Activated CD8-positive, alpha-beta memory T cell treated with anti-CD3 and anti-CD28 coated beads, Interleukin-2, amount 10 ng/mL, durations not matched to agents 7 days and 5 days (primary cell): ENCODE measurements at places on chromosomes 7 and 10. TPM values are rescaled to one million over a fixed set of nuclear protein-coding genes. Genes with fewer than 3 reads are reported as not detected.

- DNase-seq = no peak
Measured at GRCh38 chr7:91767820-91768219, 112.7 kb downstream of the MTERF1 start.

GRCh38 chr7:89451911-89452310 lies 656.4 kb upstream of the TEX47 start:
- DNase-seq = no peak

GRCh38 chr7:40885503-40885902 lies 750.7 kb downstream of the SUGCT start:
- DNase-seq = no peak

DNA sequence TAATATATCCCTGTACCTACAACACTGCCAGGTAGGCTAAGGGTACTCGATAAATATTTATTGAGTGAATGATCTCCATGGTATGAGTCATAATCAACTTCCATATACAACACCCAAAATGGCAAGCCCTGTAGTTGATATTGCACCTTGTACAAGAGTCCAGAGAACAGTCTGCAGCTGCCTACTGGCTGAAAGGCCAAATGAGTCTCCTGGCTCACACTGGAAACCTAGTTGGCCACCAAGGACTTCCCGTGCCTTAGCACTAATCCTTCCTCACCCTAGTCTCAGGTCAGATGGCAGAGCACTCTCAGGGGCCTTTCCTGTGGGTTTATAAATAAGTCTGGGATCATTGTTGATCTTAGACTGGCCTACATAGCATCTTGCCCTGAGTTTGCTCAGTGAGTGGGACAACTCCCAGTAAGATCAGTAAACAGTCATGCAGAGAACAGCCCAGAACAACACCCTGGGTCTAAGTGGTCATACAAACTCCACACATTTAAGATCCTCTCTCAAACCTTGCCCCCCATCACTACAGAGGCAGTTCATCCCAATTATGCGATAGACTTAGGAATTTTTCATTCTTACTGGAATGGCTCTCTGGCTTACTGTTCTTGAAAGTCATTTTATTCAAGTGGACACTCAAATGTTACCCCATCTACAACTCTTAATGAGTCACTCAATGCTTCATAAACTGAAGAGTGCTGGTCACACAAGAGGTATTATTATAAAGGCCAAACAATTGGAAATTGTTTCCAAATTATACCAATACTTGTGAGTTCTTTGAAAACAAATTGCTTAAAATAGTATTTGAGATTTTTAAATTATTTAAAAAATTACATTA lies 14.7 kb upstream of the SLC16A9 start:
- no peak for DNase-seq

- no peak for DNase-seq
Measured at GRCh38 chr7:40923626-40924025, 779.3 kb downstream of the INHBA start.

Gene CAV2
- total RNA-seq = 0.26 TPM

DNA sequence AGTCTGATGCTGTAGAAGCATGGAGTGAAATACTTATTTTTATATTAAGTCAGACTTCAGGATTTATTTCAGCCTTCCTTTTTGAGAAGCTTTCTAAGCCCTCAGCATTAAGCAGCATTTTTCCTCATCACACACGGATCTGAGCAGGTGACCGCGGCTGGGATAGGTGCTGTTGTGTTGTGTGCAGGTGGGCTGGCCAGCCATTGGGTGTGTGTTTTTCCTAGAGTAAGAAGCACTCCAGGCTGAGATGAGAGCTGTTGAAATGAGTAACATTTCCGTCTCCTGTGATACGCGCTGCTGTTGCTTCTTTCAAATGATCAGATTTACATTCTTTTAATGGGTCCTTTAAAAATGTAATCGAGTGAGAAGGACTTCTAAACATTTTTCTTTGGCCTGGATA lies 63.9 kb downstream of the INSYN2A start:
- DNase-seq = no peak

GRCh38 chr7:47335557-47336471 lies 246.1 kb downstream of the TNS3 start:
- DNase-seq = no peak

Gene ZYX
- 173 TPM for total RNA-seq

DNA sequence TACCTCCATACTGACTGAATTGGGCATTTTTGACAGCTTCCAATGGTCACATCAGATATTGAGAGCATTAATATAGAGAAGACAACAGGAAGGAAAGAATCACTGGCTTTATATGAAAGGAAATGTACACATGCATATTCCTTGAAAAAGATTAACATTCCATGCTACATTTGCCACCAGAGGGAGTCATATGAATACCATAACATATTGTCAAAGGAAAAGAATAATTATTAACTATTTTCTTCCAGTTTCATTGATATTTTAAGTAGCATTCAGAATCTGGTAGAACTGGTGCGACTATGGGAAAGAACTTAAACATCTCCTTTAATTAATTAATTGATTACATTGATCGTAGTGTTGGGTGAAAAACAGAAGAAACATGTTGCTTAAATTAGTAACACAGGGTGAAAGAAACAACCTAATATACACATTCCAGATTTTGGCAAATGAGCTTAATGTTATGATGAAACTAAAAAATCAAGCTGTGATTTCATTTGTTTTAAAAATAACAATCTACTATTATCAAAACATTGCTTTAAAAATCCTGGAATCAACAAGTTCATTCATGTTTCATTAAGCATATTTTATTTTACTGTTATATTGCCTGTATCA lies 71.5 kb downstream of the GPR85 start:
- no peak for DNase-seq

DNA sequence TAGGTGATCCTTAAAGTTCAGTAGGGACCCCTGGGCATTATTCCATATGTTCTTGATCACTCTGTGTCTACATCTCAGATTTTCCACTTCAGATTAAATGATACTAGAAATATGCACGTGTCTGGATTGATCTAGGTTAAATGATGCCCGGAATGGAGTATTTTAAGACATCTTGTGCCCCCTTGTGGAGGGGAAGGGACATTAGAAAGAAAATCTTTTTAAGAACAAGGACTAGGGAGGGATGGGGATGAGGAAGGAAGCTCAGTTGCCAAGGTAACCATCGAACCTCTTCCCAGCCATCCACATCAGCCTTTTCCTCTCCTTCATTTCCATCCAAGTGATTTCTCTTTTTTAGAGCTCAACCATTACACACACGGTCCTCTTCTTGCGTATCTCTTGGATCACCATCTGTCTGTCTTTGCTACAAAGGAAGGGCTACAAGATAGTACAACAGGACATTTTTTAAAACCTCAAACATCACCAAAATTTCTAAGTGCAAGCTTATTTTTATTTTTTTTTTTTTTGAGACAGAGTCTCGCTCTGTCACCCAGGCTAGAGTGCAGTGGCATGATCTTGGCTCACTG lies 40.5 kb downstream of the PRSS2 start:
- DNase-seq = no peak

DNA sequence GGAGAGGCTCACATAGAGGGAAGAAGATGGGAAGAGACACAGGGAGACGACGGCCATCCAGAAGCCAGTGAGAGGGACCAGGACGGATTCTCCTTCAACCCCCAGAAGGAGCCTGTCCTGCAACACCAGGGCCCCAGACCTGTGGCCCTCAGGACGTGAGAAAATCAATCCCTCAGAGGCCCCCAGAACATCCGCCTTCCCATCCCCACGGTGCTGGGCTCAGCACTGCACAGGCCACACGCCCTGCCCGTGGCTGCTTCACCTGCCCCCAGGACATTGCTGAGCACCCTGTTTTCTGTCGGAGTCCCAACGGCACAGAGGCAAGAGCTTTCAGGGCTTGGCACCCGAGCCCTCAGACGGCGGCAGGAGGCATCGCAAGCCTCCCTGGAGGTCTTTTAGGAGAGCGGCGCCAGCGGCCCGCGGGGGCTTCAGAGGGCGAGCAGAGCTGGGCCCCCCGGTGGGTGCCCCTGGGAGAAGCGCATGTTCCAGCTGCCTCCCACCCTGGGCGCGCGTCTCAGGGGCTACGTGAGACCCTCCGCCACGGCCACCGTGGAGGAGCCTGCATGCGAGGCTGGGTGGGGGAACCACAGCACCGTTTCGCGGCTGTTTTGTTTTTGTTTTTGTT lies 42.8 kb downstream of the PDGFA start:
- no peak for DNase-seq

Gene KCNIP2
- total RNA-seq = 2.3 TPM

Gene CALML3
- total RNA-seq = not detected

GRCh38 chr7:46343802-46344201 lies 422.7 kb upstream of the IGFBP3 start:
- no peak for DNase-seq

Gene TMEM184A
- total RNA-seq = not detected

DNA sequence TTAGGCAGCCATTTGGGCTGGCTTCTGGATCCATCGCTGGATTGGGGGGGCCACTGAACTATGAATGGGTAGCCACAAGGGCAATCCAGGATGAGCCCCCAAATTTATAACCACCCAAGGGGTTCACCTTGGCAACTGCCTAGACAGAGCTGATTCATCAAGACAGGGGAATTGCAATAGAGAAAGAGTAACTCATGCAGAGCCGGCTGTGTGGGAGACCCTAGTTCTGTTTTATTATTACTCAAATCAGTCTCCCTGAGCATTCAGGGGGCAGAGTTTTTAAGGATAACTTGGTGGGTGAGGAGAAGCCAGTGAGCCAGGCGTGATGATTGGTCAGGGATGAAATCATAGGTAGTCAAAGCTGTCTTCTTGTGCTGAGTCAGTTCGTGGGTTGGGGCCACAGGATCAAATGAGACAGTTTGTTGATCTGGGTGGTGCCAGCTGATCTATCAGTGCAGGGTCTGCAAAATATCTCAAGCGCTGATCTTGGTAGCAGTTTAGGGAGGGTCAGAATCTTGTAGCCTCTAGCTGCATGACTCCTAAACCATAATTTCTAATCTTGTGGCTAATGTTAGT lies 57.9 kb downstream of the DNAJB9 start:
- DNase-seq = no peak

Gene NEUROD6
- not detected for total RNA-seq

Gene COL13A1
- not detected for total RNA-seq

Gene TMEM236
- total RNA-seq = 0.06 TPM

GRCh38 chr7:64555046-64555445 lies 7.8 kb downstream of the ZNF680 start:
- DNase-seq = no peak

- DNase-seq = no peak
Measured at GRCh38 chr10:102400076-102400475, 4.6 kb downstream of the NFKB2 start.

DNA sequence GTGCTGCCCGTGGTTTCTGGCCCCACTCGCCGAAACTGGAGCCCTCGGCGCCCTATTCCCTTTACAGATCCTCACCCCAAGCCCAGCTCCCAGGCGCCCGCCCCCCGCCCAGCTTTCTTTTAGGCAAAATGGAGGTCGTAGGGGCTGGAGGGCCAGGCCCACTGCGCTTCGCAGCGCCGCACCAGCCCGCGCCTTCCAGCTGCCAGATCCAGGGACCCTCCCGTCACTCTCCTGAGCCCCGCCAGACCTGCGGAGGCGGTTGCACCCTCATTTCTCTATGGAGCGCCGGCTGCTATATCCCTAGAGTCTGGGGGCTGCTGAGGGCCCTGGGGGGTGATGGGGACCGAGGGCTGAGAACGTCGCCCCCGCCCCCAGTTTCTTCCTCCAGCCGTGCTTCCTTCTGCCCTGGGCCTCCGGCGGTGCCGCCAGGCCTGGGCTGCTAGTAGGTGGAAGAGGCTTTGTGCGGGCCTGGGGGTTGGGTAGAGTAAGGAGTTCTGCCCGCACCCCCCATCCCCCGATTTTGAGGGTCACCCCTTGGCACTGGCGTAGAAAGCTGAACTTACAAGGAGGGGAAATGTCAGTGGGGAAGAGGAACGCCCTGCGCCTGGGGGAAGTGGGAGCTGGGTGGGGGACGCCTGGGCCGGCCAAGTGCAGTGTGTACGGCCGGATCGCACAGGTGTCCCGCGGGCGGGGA lies 1.0 kb downstream of the GNB2 start:
- DNase-seq = peak; percentile 50

DNA sequence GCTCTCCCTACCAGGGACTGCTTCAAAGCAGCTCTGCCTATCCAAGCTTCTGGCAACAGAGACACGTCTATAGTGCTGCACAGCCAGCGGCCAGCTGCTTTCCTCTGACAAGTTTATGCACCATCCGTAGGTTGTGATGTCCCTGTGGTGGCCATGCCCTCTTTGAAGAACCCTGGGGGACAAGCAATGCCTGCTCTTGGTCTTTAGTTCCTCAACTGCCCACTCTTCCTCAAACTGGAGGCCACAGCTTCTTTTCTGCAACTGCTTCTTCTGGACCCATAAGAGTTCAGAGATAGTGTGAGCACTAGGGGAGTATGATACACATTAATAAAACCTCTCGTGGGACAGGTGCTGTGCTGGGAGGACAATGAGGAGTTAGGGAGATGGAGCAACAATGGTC lies 164.9 kb downstream of the ELMO1 start:
- DNase-seq = no peak

DNA sequence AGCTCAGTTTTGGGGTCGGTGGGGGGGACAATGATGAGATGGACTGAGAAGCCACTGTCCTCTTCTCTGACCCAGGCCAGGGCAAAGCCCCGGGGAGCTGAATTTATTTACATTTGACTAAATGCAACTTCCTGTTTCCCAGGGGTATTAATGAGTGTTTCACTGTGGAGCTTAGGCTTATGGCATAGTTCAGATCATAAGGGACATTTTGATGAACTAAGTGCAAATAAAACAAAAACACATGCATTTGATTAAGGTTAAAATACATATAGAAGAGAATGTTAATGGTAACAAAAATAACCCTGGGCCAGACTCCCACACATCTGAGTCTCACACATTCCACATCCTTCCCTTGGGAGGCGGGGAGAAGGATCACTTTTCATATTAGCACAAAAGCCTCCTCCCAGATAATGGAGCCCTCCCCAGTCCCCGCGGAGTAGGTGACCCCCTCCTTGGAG lies 320.6 kb downstream of the FRMD4A start:
- no peak for DNase-seq

Gene ECD
- 30.5 TPM for total RNA-seq

- DNase-seq = no peak
Measured at GRCh38 chr10:35927990-35928488, 285.9 kb upstream of the FZD8 start.

GRCh38 chr7:81260152-81260551 lies 341.3 kb upstream of the SEMA3C start:
- no peak for DNase-seq

DNA sequence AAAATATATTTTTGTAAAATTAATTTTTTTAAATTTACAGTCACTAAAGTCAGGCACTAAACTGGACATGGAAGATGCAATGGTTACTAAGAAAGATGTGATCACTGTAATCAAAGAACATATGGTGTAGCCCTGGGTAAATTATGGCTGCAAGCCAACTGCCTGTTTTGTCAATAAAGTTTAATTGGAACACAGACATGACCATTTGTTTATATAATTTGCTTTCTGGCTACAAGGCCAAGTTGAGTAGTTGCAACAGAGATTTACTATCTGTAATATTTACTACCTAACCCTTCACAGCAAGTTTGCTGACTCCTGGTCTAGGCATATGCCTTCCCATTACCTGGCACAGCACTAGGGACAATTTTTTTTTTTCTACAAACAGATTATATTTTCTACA lies 448.9 kb downstream of the ADRA2A start:
- no peak for DNase-seq
